Thymus (tissue), 14 donors: ENCODE measurements at places on chromosomes 2 and 18. TPM values are rescaled to one million over a fixed set of nuclear protein-coding genes. Genes with fewer than 3 reads are reported as not detected.

DNA sequence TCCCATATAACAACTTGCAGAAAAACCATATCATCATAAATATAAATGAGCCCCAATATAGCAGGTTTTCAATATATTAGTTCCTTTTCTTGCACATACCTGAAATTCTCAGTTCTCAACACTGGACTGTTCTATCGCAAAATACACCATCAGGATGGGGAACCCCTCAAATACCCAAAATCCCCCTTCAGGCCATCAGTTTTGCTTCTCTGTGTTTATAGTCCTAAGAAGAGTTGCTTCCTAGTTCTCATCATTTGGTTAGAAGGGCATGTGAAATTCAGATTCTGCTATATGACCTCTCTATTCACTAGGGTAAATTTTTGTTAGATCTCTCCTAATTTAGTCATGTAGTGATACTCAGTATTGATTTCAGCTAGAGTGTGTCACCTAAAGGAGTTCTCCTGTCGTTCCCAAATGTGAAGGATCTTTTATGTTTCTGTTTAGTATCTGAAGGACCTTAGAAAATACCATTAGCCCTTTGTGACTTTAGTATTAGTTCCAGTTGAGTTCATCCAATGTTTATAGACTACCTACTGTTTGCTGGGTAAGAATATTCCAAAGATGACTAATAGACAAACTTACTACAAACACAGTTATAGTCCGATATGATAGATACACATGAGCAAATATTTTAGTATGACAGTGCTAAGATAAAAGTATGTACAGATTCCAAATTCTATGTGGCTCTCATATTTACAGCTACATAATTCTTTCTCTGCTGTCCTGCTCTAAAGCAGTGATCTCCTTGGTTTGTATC is 115.8 kb downstream of the TTC27 start:
- DNase-seq = no peak

The IL36A gene
- polyA plus RNA-seq = 0.30 TPM

The HOXD13 gene
- 0.11 TPM for polyA plus RNA-seq

DNA sequence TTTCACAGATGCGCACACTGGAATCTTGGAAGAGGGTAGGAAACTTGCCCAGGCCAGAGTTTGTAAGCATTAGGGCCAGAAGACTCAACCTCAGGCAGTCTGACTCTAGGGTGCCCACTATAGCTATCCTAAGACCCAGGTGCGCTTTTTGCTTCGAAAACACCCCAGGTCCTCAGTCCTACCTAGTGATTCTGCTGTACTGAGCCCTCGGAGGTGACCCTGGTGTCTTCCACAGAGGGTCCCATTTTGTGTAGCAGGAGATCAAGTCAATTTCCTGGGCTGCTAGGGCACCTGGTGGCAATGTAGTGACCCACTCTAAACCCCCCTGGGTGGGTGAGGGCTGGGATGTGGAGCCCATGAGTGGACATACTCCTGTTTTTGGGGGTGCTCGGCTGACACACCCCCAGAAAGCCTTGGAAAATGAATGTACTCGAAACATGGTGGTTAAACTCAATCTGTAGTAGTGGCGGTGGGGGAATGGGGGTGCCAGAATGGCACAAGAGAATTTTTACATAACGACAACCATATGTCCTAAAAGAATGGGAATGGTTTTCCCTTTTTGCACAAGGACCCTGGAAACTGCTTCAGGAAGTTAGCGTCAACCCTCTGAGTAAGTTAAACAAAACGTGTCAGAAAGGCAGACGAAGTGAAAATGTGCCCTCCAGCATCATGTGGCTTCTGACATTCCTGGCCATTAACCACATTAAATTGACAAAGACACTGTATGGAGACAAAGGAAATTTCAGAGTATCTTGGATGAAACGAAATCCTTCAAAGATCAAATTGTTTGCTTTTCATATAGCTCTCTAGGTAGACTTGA is 218.0 kb upstream of the COPS8 start:
- DNase-seq = no peak

- no peak for DNase-seq
These were observed 38.9 kb downstream of the KDM3A start for GRCh38 chr2:86480105-86480504.

The C2orf92 gene
- polyA plus RNA-seq = 13.1 TPM

GRCh38 chr2:3242747-3243369 is 134.8 kb downstream of the EIPR1 start:
- peak; percentile 87 for DNase-seq

GRCh38 chr2:151782378-151783132 is 45.7 kb downstream of the ARL5A start:
- no peak for DNase-seq

DNA sequence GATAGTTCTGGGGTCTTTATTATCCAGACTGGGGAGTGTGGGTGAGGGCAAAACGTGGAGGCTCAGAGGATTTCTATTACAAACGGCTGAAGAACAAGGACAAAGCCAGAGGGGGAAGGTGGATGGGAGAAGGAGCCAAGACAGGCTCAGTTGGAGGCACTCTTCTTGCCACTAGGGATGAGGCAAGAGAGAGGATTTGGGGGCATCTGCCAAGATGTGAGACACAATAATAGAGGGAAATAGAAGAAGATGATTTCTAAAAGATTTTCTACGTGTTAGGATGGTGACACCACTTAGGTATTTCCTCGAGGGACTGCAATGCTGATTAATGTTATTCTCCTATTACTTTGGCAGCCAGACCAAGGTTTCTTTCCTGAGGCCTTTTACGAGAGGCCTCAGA is 71.8 kb downstream of the APOB start:
- DNase-seq = no peak

The ALPI gene
- 0.34 TPM for polyA plus RNA-seq

The SLC30A3 gene
- 0.18 TPM for polyA plus RNA-seq

GRCh38 chr2:46632349-46632748 is 153.0 kb downstream of the TMEM247 start:
- peak; percentile 63 for DNase-seq

DNA sequence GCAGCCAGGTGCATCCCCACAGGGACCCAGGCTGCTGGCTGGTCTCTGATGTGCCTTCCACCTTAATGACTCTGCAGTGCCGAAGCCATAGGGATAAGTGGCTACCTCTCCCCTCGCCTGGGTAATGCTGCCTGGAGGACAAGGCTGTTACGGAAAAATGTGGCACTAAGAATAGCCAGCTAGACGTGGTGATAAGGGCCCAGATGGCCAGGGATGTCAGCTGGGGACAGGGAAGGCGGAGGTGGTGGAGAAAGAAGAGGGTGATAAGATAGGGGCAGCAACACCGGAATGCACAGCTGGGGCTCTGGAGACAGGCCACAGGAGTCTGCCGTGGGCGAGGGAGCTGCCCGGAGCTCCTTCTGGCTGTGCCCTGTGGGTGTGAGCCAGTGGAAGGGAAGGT is 170.6 kb downstream of the FHOD3 start:
- DNase-seq = no peak

DNA sequence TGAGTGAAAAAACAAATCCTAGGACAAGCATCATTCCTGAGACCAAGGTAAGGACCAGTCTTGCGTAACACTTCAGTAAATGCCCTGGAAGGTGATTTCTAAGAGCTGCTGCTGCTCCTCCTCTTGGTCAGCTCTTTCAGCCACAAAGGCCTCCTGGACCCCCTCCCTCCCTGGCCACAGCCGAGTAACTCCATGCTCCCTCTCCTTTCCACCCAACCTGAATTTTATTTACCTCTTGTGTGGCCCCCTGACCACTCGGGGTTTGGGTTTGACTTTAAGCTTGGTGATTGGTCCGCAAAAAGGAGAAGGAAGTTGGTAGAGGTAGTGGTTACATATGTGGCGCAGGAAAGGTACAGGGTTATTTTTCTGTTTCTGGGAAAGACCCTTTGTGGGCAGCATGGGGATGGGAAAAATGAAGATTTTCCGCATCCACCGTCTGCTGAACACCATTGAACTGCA is 9.2 kb downstream of the HTRA2 start:
- no peak for DNase-seq

The C2orf15 gene
- polyA plus RNA-seq = 2.3 TPM

The ALK gene
- 0.21 TPM for polyA plus RNA-seq

DNA sequence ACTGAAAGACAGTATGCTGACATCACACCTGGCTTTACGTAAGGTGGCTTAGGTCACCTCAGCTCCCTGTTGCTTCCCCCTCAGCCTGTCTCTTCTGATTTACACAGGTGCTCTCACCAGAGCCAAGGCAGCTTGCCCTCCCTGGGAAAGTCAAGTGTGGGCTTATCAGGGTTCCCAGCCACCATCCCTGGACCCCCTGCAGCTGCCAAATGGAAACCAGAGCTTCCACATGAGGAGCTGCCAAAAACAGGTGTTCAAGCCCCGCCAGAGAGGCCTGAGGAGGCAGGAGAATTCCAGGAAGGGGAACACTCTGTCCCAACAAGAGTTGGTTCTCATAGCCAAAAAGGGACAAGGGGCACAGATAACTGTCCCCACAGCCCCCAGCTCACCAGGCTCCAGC is 266.7 kb downstream of the ATAD2B start:
- DNase-seq = no peak

DNA sequence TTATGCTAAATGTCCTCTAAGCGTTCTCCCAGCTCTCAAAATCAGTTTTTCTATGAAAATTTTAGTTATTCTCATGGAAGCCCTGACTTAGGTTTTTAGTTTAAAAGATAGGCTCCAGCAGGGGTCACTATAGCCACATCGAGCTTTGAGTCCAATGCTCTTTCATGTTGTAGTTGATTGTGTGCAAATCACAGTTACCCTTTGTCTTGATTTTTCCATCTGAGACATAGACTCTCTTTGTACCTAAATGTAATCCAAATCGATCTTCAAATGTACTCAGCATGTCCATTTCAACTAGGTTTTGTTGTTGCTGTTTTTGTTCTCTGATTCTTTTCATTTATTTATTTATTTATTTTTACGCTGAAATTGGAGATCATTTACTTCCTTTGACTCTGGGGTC is 26.4 kb upstream of the MSTN start:
- DNase-seq = peak; percentile 60

DNA sequence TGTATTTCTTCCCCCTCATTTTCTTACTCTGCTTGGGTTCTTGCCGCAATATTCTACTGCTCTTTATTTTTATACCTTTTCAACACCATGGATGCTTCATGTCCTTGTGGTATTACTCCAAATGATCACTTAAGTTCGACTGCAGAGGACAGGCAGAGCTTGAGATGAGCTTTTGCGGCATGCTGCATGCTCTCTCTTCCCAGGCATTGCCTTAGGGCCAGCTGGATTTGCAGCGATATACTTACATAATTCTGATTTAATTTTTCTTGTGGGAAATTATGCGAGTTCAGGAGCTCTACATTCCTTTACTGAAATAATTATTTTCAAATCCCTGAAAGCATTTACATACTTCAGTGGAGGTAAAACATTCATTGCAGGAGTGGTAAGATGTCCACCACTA is 288.1 kb downstream of the CCDC102B start:
- no peak for DNase-seq

DNA sequence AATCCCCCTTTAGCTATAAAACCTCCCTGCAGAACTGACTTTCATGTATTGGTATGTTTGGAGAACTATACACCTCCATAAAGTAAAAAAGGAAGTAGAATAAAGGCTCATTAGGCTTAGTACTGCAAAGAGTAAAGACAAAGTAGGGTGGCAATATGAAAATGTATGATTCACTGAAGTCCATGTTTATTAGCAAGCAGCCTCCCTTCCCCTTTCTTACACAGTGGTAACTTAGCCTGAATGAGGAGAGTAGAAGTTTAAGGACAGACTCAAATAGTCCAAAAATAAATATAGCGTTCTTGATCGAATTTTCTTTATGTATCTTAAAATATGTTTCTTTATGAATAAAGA is 1.5 kb downstream of the ZNF804A start:
- no peak for DNase-seq

- DNase-seq = no peak
These were observed 1433.8 kb upstream of the SLC39A10 start for GRCh38 chr2:194223218-194223617.

- peak; percentile 55 for DNase-seq
These were observed at the start of gene NEDD4L for GRCh38 chr18:58043491-58044369. TSS of gene NEDD4L (plus strand) at chr18:58044226. CDS start at chr18:58044661, 435 bp downstream.

The POTEJ gene
- polyA plus RNA-seq = 0.02 TPM

- DNase-seq = no peak
These were observed 27.9 kb upstream of the POU3F3 start for GRCh38 chr2:104826016-104826415.

The PARD3B gene
- polyA plus RNA-seq = 1.0 TPM

The AQP4 gene
- polyA plus RNA-seq = 0.27 TPM

DNA sequence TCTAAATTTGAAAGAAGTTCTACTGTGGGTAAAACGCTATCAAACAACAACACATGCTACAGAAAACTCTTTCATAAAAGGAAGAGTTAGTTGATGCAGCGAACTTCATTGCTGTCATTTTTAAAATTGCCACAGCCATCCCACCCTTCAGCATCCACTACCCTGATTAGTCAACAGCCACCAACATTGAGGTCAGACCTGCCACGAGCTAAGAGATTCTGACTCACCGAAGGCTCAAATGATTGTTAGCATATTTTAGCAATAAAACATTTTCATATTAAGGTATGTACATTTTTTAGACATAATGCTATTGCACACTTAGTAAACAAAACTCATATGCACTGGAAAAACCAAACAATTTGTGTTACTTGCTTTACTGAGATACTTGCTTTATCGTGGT is 347.1 kb downstream of the CLIP4 start:
- no peak for DNase-seq

The EDAR gene
- polyA plus RNA-seq = 1.3 TPM

DNA sequence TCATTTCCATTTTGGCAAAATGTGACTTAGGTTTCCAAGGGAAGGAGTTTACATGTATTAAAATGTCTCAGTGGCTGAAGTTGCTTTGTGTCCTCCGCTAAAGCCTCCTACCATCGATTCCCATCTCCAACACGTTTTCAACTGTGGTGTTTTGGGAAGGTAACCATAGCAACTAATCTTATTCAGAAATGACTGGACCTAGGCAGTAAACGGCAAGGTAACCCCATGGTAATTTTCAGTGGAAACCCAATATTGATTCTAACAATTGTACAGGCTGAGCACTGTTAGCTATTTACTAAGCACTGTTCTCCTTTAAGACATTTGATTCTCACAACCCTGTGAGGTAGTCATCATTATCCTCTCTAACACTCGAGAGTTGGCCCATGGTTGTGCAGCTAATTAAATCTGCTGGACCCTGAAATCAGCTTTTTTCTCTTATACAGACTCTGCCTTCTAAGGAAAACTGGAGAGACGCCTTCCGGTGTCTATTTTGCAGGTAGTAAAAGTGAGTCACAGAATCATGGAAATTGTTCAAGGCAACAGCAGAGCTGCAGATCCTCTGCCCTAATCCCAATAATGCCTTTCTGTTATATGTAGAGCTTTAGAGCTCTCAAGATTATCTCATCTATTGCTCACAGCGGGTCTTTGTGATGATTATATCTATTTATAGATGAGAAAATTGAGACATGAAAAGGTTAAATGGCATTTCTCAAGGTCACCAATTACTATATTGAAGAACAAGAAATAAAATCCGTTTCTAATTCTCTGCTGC is 36.2 kb downstream of the FASTKD2 start:
- DNase-seq = no peak

GRCh38 chr2:235940330-235940729 is 227.9 kb downstream of the GBX2 start:
- DNase-seq = no peak

GRCh38 chr2:25480561-25480960 is 138.8 kb upstream of the DNMT3A start:
- no peak for DNase-seq

GRCh38 chr2:1991706-1992245 is 247.5 kb upstream of the PXDN start:
- DNase-seq = no peak
